ENCODE measurements at places on chromosomes 2 and 18. TPM values are rescaled to one million over a fixed set of nuclear protein-coding genes. Genes with fewer than 3 reads are reported as not detected.

HOXD13 gene
- not detected for total RNA-seq

IL1RL1 gene
- 4.1 TPM for total RNA-seq

AGFG1 gene
- total RNA-seq = 55.1 TPM

ST6GAL2 gene
- total RNA-seq = not detected

DCDC2C gene
- total RNA-seq = not detected

TANC1 gene
- 5.1 TPM for total RNA-seq

ALPI gene
- not detected for total RNA-seq

BARD1 gene
- total RNA-seq = 11.3 TPM

MAP3K20 gene
- 225 TPM for total RNA-seq

TMEM127 gene
- 28.7 TPM for total RNA-seq

CYP20A1 gene
- 24.4 TPM for total RNA-seq

RFX8 gene
- 0.27 TPM for total RNA-seq

LHCGR gene
- total RNA-seq = not detected

Data from gastrocnemius medialis (tissue), 4 donors.